ENCODE measurements at places on chromosomes 1 and 21. TPM values are rescaled to one million over a fixed set of nuclear protein-coding genes. Genes with fewer than 3 reads are reported as not detected.
A peak's percentile ranks its signal among the peaks of the same experiment; 100 is the strongest.

The FAAH gene
- total RNA-seq = 10.7 TPM

The ETV3 gene
- 32.1 TPM for total RNA-seq

The LAMC2 gene
- not detected for total RNA-seq

The ZNF683 gene
- total RNA-seq = 0.22 TPM

The CELA3B gene
- total RNA-seq = not detected

The KIAA0040 gene
- total RNA-seq = 30.2 TPM

The ANGPTL1 gene
- total RNA-seq = not detected

GRCh38 chr1:83641206-83641658 is 357.7 kb downstream of the TTLL7 start:
- no peaks in the 10 kb centered on the region for H3K36me3 ChIP-seq
- H3K4me3 ChIP-seq = no peak overlapping the region
- DNase-seq = no peak
- no peak overlapping the region for H3K27ac ChIP-seq
- no peaks in the 10 kb centered on the region for H3K27me3 ChIP-seq

GRCh38 chr1:48006264-48006663 is 9.1 kb upstream of the TRABD2B start:
- DNase-seq = no peak
- no peak overlapping the region for H3K27ac ChIP-seq
- H3K36me3 ChIP-seq = no peaks in the 10 kb centered on the region
- H3K4me1 ChIP-seq = no peaks in the 10 kb centered on the region
- H3K27me3 ChIP-seq = no peaks in the 10 kb centered on the region
- H3K4me3 ChIP-seq = no peak overlapping the region

- no peak for DNase-seq
- H3K27ac ChIP-seq = no peak overlapping the region
- no peaks in the 10 kb centered on the region for H3K36me3 ChIP-seq
- H3K27me3 ChIP-seq = no peaks in the 10 kb centered on the region
- H3K4me3 ChIP-seq = no peak overlapping the region
- H3K4me1 ChIP-seq = peaks cover 15% of the 10 kb centered on the region
Measured at GRCh38 chr1:199176713-199177112, 537.9 kb downstream of the PTPRC start.

DNA sequence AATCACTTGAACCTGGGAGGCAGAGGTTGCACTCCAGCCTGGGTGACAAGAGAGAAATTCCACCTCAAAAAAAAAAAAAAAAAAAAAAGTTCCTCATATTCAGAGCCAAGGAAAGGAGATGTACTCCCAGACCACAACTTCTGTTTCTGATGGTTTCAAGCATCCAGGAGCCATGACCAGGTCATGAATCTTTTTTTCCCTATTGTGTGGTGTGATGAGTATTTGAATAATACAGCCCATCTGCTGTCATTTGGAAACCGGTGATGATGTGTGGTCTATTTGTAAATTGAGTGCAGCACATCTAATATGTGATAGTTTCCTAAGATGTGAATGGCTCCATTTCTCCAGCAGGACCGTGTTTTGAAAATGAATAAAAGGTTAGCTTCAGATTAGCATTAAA is 18.6 kb downstream of the PIK3CD start:
- no peak for DNase-seq
- H3K4me1 ChIP-seq = peaks cover 31% of the 10 kb centered on the region
- H3K36me3 ChIP-seq = peaks cover 61% of the 10 kb centered on the region

- no peak overlapping the region for H3K27ac ChIP-seq
- no peak for DNase-seq
- H3K4me3 ChIP-seq = no peak overlapping the region
- H3K4me1 ChIP-seq = no peaks in the 10 kb centered on the region
Measured at GRCh38 chr21:26972192-26972591, 5.3 kb upstream of the ADAMTS5 start.

GRCh38 chr1:74280642-74281396 is 45.6 kb downstream of the TNNI3K start:
- no peak overlapping the region for H3K27ac ChIP-seq
- H3K4me3 ChIP-seq = no peak overlapping the region

DNA sequence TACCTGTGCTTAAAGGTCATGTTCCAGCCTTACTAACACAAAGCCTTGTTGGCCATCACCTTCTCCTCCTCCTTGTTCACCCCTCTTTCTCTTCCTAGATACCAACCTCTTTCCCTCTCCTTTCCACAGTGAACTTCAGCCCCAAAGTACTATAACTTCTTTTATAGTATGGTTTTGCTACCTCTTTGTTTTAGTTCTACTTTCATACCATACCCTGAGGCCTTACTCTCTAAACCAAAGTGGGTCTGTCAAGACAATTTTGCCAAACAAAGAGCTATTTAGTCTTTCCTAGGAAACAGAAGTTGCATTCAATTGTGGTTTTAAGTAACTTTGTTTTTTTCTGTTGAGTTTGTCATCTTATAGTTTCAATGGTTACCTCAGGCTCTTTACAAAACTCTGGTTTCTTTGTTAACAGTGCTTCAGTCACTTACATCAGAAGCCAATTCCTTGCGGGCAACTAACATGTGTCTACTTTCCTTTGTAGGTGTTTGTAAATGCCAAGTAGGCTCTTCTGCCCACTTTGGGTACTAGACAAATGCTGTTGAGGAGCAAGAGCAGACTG is 623.9 kb upstream of the PKN2 start:
- H3K4me1 ChIP-seq = no peaks in the 10 kb centered on the region
- no peak for DNase-seq
- no peaks in the 10 kb centered on the region for H3K36me3 ChIP-seq
- H3K4me3 ChIP-seq = no peak overlapping the region
- H3K27ac ChIP-seq = no peak overlapping the region
- no peaks in the 10 kb centered on the region for H3K27me3 ChIP-seq

DNA sequence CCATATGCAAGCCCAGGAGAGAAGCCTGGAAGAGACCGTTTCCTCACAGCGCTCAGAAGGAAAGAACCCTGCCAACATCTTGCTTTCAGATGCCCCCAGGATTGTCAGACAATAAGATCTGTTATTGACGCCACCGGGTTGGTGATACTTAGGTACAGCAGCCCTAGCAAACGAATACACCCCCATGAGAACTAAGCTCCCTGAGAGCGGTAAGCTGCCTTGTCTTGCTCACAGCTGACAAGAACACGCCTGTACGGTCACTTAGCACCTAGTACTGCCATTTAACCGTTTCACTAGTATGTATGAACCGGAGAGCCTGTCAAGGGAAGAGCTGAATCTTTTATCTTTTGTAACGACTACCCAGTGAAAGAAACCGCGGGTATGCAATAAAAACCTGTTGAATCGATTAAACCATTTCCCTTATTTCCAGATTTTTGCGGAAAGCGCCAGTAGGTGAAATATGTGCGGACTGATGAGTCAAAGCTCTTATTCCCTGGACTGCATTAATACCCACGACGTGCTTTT is 619 bp upstream of the ZBTB8B start:
- H3K27ac ChIP-seq = no peak overlapping the region
- peaks cover 11% of the 10 kb centered on the region for H3K27me3 ChIP-seq
- DNase-seq = no peak
- H3K4me1 ChIP-seq = peaks cover 13% of the 10 kb centered on the region
- peak overlapping the region; percentile 26 for H3K4me3 ChIP-seq
- no peaks in the 10 kb centered on the region for H3K36me3 ChIP-seq

DNA sequence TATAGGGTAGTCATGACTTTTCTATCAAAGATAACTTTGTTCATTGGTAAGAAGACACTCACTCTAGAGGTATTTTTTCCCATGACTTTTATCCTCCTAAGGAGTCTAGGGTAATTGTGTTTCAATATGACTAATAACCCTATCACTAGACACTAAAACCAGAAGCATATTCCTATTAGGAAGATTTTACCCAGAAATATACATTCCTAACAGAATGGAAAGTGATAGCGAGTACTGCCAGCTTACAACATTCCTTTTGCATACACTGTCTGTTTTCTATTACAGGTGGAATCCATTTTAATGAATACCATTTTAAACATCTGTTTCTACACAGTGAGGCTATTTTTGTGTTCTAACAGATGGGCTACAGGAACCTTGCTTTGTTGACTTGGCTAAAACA is 31.4 kb upstream of the C1orf185 start:
- H3K4me1 ChIP-seq = no peaks in the 10 kb centered on the region
- no peak for DNase-seq
- no peak overlapping the region for H3K27ac ChIP-seq
- H3K4me3 ChIP-seq = no peak overlapping the region

- no peak for DNase-seq
- no peak overlapping the region for H3K27ac ChIP-seq
- no peaks in the 10 kb centered on the region for H3K4me1 ChIP-seq
- no peak overlapping the region for H3K4me3 ChIP-seq
- no peaks in the 10 kb centered on the region for H3K36me3 ChIP-seq
- H3K27me3 ChIP-seq = no peaks in the 10 kb centered on the region
Measured at GRCh38 chr21:44523567-44524413, 16.2 kb downstream of the KRTAP10-1 start.

GRCh38 chr1:199616947-199617346 is 410.6 kb upstream of the NR5A2 start:
- no peak overlapping the region for H3K4me3 ChIP-seq
- H3K27ac ChIP-seq = no peak overlapping the region
- H3K27me3 ChIP-seq = no peaks in the 10 kb centered on the region
- H3K36me3 ChIP-seq = no peaks in the 10 kb centered on the region

- H3K4me1 ChIP-seq = no peaks in the 10 kb centered on the region
- H3K27ac ChIP-seq = no peak overlapping the region
- no peak for DNase-seq
Measured at GRCh38 chr1:164644774-164645644, 86.0 kb downstream of the PBX1 start.

GRCh38 chr1:38028671-38029070 is 16.1 kb downstream of the UTP11 start:
- peaks cover 23% of the 10 kb centered on the region for H3K36me3 ChIP-seq
- DNase-seq = no peak
- H3K27me3 ChIP-seq = no peaks in the 10 kb centered on the region
- H3K4me1 ChIP-seq = peaks cover 32% of the 10 kb centered on the region

DNA sequence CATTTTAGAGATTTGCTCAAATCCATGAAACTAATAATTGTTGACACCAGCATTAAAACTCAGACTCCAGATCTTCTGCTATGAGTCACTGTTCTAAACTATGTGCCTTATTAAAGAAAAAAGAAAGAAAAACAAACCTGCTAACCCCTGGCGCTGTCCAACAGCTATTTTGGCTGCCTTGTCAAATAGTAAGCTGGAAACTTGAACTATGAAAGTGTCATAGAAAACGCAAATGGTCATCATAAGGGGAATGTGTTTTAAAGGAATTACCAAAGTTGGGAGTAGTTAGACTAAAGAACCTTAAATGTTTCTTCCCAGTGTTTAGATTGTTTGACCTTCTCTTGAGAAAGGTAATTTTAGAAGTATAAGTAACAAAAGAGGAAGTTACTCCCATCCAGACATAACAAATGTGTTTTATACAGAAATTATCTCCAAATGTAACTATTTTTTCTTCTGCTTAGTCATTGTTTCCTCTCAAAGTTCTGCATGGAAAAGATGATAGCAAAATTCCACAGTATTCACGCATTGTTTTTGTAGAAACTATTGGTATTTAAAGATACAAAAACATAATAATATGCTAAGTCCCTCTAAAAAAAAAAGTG is 272.4 kb downstream of the TPR start:
- H3K4me1 ChIP-seq = no peaks in the 10 kb centered on the region
- H3K27me3 ChIP-seq = no peaks in the 10 kb centered on the region
- no peak for DNase-seq
- no peak overlapping the region for H3K4me3 ChIP-seq

DNA sequence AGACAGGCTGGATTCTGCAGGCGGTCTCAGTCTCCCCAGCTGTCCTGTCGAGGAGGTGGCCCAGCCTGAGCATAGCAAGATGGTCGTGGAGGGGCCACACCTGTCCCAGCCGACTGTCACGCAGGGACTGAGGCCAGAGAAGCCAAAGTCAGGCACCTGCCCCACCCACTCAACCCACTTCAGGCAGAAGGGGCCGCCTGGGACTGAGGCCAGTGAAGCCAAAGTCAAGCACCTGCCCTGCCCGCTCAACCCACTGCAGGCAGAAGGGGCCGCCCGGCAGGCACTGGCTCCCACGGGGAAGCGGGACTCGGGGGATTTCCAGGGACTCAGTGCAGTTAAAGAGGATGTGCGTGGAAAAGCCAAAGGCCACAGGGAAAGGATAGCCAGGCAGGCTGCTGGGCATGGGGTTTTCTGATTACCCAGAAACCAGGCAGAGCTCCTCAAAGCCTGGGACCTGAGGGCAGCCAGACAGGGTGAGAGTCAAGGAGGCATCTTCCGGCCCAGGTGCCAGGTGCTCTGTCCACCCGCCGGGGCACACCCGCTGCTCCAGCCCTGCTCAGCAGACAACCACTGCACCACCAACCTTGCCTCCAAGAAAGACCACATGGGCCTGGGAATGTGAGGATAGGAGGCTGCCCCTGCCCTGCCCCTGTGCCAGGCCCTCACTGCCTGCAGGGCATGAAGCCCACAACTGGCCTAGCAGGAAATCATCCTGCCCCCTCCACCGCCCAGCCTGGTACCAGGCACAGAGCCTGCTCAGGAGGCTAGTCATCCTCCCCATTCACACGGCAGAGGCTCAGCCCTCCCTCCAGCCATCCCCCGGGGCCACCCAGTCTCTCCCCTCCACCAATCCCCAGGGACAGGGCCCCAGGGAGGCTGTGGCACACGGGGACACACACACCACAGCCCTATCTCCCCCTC is 41.0 kb downstream of the MEGF6 start:
- H3K4me1 ChIP-seq = no peaks in the 10 kb centered on the region
- H3K27ac ChIP-seq = no peak overlapping the region
- DNase-seq = no peak
- H3K36me3 ChIP-seq = no peaks in the 10 kb centered on the region
- H3K4me3 ChIP-seq = no peak overlapping the region
- no peaks in the 10 kb centered on the region for H3K27me3 ChIP-seq

Measured in naive thymus-derived CD4-positive, alpha-beta T cell (primary cell).